ENCODE measurements at places on chromosomes 16 and 17.
A peak's percentile ranks its signal among the peaks of the same experiment; 100 is the strongest.

GRCh38 chr16:16073891-16074881 lies 124.8 kb downstream of the ABCC1 start:
- no peak for DNase-seq

DNA sequence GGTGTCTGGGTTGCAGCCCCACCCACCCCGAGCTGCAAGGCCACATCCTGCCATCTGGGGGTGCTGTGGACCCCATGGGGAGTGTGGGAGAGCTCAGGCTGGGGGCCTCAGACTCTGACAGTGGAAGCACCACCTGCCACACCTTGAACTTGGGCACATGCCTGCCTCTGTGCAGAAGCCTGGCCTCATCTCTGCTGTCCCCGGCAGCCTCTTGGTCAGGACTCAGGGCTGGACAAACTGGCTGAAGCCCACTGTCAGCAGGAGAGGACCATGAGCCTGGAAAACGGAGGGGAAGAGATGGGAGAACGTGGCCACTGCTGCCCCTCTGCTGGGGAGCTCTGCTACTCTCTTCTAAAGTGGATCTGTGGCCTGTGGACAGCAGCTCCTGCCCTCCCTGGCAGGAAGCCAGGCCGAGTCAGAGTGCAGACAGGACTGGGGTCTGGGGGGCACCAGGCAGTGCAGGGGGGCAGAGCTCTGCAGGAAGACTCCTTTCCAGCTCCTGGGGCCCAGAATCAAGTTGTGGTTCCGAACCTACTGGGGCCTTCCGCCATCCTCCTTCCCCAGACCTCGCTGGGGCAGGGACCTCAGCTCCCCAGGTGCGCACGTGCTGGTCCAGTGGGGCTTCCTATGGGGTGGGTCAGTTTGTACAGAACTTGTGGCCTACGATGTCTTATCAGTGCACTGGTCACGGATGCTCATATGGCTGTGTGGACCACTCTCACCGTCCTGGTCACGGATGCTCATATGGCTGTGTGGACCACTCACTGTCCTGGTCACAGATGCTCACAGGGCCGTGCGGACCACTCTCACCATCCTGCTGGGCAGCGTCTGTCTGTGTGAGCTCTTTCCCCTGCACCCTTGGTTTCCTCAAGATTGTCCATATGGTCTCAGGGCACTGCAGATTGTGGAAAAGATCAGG lies 207.7 kb downstream of the LAT start:
- no peak for DNase-seq

- no peak for DNase-seq
Observed at GRCh38 chr17:80000981-80001775, 34.5 kb downstream of the TBC1D16 start.

DNA sequence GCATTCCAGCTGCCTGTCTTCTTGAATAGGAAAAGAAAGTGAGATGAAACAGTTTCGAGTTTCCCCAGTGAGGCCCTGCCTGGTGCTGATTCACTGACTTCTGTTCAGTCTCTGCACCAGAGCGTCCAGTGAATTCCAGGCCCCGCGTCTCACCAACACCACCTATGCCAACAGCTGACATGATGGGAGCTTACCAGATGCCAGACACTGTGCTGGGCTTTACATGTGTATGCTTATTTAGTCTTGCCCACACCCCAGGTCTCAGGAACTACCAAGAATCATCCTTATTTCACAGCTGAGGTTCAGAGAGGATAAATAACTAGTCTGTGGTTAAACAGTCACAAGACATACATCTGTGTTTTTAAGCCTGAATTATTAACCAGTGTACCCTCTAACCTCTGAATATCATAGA lies 29.1 kb upstream of the IRX6 start:
- no peak for DNase-seq

- no peak for DNase-seq
Observed at GRCh38 chr17:49691677-49692191, 13.8 kb upstream of the SPOP start.

DNA sequence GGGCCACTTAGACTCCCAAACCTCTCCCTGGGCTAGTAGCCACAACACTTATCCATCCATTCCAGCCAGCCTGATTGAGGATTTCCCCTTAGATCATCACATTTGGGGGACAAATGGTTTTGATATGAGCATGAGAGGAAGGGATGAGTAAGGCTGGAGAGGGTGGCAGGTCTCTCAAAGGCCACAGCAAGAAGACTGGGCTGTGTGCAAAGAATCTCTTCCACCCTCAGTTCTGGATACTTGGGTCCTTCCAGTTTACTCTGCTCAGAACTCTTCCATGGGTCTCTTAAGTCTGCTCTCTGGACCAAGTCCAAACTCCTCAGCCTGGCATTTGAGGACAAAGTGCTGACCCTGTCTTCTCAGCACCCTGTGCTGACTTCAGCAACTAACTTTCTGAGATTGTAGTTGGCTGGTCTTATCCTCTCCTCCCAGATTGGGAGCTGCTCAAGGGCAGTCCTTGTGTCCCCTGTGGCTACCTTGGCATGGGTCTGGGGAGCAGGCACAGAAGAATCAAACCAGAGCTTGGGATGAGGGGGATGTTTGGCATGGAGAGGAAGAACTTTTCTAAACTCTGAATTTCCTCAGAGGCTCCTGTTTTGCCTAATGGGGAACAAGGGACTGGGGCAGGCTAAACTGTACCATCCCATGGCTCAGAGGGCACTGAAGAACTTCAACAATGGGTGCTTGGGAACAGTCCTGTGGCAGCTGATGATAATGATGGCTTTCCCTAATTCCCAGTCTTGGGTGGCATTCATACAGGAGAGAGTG lies 3.1 kb upstream of the NFATC3 start:
- DNase-seq, result no peak

DNA sequence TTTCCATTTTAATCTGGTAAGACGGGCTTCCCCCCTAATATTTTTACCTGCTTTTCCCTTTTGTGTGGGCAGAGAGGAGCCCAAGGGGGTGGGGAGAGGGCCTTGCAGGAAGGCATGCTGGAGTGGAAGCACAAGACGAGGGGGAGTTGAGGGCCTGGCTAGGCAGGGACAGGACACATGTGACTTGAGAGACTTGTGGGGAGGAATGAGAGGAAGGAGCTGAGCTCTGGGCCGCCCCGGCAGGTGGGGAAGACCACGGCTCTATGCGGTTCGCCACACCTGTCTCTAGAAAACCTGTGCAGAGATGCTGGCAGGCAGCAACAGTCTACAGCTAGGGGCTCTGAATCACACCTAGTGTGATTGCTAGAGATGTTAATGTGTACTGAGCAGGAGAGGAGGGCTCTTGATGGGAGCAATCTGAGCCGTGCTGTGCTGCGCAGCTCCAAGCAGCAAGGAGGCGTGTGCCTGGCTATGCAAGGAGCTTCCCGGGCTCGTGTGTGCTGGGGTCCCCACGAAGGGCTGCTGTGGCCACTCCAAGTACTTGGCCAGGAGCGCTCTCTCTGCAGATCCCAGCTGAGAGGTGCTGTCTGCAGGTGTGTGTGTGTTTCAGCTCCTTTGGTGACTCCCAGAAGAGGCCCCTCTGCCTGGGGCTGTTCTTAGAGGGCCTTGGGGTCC lies 50.2 kb downstream of the PDPK1 start:
- DNase-seq, result peak; percentile 53

DNA sequence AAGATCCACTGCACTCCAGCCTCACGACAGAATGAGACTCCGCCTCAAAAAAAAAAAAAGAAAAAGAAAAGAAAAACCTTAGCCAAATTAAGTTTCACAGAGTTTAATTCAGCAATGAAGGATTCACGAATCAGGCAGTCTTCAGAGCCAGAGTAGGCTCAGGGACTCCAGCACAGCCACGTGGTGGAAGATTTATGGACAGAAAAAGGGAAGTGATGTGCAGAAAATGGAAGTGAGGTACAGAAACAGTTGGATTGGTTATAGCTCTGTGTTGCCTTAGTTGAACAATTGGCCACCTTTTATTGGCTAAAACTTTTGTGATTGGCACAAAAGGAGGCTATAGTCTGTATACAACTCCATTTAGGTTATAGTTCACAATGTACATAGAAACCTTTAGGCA lies 256.6 kb downstream of the HS3ST3B1 start:
- peak; percentile 0 for DNase-seq

DNA sequence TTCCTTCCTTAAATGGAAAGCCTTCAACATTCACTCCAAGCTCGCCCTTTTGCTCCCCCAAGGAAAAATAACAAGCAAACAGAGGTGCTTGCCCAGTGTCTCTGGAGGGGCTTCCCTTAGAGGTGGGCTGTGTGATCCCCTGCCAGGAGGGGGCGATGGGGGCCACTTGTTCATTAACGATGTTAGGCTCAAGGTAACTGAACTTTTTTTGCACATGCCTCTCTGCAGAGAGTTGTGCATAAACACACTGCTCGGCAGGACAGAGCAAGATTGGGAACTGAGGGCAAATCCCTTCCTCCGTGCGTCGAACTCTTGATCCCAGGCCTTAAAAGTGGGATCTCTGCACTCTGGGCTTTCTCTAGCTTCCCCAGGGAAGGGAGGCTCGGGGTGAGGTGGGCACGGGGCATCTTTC lies 15.5 kb upstream of the NAGLU start:
- no peak for DNase-seq

GRCh38 chr17:1197781-1198490 lies 18.2 kb upstream of the ABR start:
- no peak for DNase-seq
